ENCODE measurements at places on chromosomes 1 and 21.

GRCh38 chr1:161726473-161727255, 5.3 kb downstream of the FCRLB start:
- DNase-seq, result peak; percentile 86

DNA sequence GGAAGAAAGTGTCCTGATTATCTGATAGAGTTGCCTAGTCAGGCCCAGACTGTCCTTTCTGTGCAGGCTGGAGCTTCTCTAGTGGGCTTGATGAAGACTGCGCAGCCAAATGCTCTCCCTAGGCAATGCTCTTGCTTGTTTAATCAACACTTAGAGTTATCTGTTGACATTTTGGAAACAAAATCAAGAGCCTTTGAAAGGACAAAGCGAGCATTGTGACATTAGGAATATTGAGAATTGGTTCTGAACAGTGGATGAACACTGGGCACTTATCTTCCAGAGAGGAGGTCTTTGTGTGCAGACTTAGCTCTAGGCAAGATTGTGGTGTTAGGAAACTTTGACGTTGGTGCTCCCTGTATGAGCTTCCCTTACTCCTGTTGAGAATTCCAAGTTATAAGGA, 94.5 kb downstream of the DNTTIP2 start:
- DNase-seq, result no peak

DNA sequence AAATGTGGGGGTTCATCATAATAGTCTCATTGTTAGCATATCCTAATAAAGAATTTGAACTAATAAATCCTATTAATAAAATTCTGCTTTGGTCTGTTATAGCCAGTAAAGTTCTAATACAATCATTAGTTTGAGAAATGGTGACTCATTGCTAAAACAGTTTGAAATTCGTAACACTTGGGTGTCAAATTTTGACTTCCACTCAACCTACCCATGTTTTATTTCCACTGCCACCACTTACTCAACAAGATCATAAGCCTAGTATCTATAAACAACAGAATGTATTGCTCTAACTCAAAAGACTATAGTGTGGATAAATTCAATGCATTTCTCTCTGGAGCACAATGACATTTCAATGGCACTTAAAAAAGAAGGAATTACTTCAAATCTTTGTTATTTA, 29.1 kb downstream of the LGALS8 start:
- DNase-seq, result no peak

- peak; percentile 75 for DNase-seq
Measured at GRCh38 chr1:25519624-25520023, 23.8 kb upstream of the LDLRAP1 start.

DNA sequence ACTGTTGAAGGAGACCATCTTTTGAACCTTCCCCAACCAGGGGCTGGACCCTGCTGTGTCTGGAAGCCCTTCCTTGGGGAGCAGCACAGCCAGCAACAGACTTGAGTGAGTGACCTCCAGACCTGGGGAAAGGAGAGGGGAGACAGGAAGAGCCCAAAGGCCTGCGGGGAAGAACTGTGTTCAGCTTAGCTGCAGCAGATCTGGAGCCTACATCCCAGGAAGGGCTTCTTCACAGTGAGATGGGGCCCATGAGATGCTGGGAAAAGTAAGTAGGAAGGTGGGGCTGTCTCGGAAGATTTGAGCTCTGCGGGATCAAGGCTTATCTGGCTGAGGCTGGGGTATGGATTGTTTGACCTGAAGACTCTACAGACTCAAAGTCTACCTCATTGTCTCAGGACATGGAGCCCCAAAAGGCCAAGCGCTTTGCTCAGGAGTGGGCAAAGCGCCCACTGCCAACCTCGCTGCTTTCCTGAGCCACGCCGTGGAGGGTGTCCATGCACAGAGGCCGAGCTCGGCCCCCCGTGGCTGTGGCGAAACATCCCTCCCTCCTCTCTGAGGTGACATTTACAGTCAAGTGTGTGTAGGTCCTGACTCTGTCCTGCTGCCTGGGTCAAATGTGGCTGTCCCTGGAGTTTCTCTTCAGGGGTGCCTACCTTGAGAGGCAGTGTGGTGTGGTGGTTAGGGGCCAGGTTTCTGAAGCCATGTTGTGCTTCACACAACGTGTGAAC, 24.5 kb downstream of the SPOCD1 start:
- no peak for DNase-seq

GRCh38 chr1:207884266-207885029, 26.5 kb downstream of the CD34 start:
- no peak for DNase-seq
